ENCODE measurements at places on chromosomes 2 and 18.

- DNase-seq: peak; percentile 33
Observed at GRCh38 chr2:151228847-151229512, 32.7 kb downstream of the RBM43 start.

DNA sequence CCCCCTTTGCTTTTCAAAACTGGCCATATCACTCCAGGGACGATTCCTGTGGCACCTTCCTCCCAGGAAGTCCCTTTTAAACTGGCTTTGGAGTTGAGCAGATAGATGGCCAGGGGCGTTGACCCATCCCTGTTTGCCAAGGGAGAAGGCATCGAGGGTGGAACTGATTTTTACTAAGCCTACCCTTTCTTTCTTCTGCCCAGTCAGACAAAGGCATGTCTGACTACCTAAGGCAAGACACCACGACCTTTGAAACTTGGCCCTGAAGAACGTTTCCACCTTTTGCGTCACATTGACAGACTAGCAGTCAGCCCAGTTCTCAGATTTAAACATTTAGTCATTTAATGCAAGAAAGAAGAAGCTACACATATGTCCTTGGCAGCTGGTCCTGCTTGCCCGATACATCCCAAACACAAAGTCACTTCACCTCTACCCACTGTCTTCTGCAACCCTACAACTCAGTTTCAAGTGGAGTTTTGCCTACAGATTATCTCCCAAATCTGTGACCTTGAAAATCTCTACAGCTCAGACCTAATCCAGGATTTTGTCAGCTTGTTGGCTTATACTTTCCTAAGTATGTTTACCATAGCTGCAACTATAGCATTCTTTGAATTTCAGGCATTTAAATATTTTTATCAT, 102.2 kb upstream of the IL1R2 start:
- no peak for DNase-seq

DNA sequence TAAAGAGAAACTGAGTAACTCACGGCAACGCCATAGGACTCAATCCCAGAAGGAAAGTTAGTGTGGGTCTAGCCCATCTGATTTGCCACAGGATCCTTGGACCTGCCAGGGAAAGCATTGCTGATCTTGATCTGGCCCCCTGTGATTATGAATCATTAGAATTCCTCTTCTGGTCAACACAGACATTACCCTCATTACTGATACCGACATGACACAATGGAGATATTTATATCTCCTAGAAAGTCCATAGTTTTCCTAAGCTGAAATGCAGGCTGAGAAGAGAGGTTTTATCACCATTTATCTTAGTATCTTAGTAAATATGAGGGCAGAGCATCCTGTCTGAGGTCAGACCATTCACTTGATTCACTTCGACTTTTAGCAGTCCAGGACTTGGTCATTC, 75.5 kb upstream of the CCDC68 start:
- no peak for DNase-seq

DNA sequence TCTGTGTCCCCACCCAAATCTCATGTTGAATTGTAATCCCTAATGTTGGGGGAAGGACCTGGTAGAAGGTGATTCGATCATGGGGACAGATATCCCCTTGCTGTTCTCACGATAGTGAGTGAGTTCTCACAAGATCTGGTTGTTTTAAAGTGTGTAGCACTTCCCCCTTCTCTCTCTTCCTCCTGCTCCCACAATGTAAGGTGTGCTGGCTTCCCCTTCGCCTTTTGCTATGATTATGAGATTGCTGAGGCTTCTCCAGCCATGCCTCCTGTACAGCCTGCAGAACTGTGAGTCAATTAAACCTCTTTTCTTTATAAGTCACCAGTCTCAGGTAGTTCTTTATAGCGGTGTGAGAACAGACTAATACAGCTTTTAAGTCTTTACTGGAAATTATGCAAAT, 193.3 kb upstream of the RBBP8 start:
- DNase-seq: no peak

DNA sequence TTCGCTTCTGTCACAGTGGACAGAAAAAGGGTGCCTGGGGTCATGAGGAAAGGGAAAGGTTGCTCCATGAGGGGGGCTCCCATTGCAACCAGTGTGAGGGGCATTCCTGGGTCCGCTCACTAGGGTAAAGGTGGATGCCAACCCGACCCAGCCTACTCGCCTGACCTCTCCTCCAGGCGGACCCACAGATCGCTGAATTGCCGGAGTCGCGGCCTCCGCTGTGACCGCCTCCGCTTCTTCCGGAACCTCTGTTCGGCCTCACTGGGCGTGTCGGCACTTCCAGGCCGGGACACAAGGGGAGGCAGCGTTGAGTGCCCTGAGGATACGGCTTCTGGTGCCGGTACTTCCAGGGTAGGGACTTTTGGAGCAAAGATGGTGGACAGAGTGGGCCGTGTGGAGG, 57.1 kb downstream of the TRABD2A start:
- no peak for DNase-seq

DNA sequence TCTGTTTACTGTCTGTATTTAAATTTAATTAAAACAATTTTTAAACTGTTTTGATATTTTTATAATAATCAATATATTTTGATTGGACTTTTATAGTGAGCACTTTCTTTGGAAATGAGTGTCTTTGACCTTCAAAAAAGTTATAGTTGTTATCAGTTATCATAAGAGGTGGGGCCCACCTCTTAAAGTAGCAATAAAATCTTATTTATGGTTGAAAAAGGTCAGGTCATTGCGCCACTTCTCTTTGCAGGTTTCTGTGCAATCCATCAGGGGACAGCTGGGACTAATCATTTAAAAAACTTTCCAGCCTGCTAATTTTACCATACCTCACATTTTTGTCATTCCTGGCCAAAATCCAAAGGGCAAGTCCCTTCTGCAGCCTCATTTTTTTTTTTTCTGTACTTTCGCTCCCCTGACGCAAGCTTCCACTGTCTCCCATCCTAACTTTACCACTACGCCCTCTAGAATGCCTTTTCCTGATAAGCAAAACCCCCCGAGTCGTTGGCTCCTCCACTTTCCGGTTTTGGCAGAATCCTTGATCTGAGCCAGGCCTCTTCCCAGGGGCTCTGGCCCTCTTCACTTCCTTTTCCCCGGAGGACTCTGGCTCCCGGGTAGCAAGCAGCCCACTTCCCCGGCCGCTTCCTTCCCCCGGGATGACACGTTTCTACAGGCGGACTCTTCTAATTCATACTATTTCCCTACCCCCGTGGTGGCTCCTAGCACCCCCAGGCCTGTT, 1.1 kb upstream of the SEH1L start:
- DNase-seq: peak; percentile 82

DNA sequence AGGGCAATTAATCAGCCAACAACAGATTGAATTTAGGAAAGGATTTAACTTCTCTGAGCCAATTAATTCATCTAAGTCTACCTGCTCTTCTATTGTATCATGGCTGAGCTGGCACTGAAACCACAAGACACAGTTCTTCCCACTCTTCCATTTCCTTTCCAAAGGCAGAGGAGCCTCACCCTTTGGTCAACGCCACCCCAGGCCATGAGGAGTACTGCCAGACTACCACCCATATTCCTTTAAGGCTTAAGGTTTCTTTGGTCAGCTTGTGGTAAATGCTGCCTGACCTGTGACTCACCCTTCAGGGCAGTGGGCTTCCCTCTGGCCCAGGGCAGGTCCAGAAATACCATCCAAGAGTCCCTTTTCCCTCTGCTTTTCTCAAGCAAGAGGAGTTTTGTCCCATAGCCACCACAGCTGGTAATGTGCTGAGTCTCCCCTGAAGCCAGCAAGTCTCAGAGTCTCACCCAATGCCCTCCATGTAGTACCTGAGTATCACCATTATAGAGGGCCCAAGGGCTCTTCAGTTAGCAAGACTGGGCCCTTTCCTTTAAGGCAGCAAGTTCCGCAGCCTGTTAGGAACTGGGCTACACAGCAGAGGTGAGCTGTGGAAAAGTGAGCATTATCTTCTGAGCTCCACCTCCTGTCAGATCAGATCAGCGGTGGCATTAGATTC, 900.5 kb upstream of the CRIM1 start:
- peak; percentile 74 for DNase-seq

DNA sequence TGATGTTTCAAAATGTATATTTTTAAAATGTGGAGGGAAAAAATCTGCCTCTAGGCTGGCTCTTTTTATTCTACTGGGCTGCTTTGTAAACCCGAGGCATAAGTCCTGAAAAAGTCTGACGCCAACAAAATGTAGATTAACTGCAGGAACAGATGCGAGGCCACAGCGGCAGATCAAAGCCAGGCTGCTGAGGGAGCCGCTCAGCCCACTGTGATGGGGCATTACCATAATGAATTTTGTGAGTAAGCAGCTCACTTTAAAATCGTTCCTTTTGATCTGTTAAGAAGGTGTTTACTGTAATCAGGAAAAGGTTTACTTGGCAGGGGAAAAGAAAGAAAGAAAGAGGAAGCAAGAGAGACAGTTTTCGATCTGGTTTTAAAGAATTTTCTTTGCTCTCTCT, 269.0 kb downstream of the ICOS start:
- no peak for DNase-seq

- no peak for DNase-seq
Observed at GRCh38 chr2:48449073-48449840, 80.7 kb upstream of the STON1 start.

DNA sequence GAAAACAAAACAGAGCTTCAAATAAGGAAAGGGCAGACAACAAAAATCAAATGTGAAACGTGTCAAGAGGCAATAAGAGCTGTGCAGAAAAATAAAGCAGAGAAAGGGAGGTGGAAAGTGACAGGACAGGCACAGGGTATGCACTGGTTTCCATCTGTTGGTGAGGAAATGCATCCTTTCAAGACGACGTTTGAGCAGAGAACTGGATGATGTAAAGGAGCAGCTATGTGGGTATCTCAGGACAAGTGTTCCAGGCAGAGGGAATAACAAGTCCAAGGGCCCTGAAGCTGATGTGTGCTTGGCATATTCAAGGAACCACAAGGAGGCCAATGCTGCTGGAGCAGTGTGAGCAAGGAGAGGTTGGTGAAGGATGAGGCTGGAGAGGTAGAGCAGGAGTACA, 168.9 kb upstream of the SERPINE2 start:
- DNase-seq: no peak

DNA sequence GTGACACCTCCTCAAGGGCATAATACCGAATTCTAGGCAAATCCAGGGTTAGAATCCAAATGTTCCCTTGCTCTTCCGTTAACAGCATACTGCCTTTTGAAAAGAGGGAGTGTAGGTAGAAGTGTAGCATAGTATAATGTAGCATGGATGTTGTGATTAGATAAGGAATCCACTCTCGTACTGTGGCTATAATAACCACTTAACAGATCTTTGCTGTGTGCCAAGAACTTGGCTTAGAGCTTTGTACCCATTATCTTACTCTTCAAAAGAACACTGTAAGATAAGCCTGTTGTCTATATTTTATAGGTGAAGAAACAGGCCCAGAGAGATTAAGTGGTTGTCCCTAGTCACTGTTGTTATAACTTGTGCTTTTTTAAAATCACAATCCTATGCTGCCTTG, 24.2 kb downstream of the WDR75 start:
- no peak for DNase-seq

DNA sequence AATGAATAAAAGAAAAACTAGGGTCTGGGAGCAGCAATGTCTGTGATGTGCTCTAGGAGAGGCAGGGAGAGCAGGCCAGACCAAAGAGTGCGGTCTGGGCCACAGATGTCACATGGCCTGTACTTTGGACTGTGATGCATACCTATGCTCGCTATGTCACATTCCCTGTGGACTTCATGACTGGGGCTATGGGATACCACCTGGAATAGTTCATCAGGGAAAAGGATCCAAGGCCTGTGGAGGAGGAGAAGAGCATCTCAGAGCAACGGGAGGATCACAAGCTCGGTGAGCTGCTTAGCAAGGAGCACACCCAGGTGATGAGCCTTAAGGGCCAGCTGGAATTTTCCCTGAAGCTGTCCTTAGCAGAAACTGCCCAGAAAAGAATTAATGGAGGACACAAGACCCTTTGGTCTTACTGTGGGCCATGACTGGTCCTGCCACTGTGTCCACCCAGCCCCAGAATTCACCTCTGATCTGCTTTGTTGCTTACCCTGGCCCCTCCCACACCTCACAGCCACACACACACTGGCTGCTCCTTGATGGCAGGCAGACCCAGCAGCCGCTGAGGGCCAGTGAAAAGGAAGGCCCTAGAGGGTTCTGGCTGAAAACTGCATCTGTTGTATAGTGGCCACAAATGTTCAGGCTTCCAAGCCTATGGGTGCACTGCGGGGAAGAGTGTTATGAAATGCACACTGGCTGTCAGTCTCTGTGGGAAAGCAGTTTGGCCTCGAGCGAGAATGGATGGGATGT, 25.3 kb upstream of the GCC2 start:
- no peak for DNase-seq

- DNase-seq: no peak
Observed at GRCh38 chr2:193690572-193690971, 1495.8 kb upstream of the TMEFF2 start.

DNA sequence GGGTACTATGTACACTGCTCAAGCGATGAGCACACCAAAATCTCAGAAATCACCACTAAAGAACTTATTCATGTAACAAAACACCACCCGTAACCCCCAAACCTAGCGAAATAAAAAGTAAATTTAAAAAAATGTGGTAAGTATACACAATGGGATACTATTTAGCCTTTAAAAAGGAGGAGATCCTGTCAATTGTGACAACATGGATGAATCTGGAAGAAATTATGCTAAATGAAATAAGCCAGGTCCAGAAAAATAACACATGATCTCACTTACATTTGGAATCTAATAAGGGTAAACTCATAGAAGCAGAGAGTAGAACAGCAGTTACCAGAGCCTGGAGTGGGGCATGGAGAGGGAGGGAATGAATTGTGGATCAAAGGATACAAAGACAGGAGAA, 98.5 kb upstream of the SPATS2L start:
- no peak for DNase-seq

- DNase-seq: peak; percentile 87
Observed at GRCh38 chr2:212227755-212228154, 310.8 kb downstream of the ERBB4 start.

DNA sequence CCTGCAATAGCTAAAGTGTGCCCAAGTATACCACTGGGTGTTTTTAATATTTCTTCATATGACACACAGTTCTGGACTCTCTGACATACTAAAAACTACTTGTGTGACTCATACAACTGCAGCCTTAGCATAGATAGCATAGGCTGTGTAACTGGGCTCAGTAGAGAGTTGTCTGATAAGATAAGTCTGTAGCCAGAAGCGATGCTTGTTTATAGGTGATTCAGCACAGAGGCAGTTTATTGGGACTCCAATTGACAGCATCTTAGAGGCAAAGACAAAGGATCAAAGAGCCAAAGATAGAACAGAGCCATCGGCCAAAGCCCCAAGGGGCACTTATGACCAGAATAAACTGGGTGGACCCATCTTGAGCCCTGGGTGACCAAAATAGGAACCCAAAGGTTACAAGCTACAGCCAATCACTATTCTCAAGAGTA, 42.3 kb downstream of the AAK1 start:
- DNase-seq: no peak

DNA sequence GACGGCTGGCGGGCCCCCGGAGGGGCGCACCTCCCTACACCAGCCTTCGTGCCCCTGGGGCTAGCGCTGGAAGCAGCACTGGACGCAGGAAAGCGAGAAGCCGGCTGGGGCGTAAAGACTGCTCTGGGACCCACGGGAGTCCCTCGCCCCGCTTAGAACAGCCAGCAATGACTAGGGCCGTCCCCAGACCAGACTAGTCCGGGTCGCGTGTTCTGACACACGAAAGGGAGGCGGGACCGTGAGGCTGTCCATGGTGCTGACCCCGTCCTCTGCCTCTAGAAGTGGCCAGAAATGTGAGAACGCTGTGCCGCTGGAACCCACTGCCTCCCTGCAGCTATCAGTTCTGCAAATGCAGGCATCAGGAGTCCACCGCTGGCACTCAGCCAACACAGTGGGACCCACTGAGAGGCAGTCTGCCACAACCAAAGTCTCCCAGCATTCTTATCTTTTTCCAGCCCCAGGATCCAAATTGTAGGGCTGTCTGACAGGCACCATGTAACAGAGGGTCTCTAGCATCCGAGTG, at the start of gene UCN:
TSS of gene UCN (minus strand) at position 87 of the 523 bp plus-strand sequence. CDS start 550 bp downstream, outside the sequence.
- DNase-seq: peak; percentile 27

Measured in renal cortical epithelial cell (primary cell).